ENCODE measurements at places on chromosomes 5 and 9.

DNA sequence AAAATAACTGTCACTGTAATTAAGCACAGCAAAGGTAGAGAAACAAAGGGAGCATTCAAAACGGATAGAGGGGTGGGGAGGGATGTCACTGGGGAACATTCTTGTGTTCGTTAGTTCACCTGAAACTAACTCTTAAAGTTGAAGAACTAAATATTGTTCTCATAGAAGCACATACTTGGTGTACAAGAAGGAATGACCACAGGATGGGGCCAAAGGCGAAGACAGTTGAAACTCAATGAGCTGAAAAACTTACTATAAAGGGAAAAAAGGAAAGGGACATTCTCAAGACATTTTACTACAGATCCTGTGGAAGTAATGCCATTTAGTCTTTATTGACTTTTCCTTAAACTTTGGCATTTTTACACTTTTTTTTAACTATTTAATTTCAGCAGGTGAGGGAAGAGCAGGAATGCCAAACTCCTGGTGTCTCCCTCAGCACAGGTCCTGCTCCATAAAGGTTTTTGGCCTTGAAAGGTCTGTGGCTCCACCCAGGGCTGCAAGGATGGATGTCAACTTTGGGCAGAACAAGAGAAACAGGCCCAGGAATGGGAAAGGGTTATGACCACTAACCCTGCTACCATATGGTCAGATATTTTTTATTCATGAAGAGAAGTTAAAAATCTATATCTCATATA, 197.6 kb upstream of the RASA1 start:
- DNase-seq, result peak; percentile 40

DNA sequence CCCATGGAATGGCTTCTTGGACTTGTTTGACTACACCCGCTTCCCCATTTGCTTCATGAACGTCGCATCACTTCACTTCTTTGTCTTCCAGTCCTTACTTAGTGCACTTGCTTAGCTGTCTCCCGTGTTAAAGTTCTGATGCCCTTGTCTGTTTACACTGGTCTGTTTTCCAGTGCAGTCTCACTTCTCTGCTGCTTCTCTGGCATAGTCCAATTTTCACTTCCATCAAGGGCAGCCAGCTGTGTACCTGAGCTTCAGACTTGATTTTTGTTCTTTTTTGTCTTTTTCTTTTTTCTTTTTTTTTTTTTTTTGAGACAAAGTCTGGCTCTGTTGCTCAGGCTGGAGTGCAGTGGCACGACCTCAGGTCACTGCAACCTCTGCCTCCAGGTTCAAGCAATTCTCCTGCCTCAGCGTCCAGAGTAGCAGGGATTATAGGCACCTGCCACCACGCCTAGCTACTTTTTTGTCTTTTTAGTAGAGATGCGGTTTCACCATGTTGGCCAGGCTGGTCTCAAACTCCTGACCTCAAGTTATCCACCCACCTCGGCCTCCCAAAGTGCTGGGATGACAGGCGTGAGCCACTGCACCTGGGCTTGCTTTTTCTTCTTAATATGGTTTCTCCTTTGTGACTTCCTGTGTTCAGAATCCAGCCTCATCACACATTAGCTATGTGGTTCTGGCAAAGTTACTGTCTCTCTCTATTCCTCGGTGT, 75.4 kb downstream of the LRRC70 start:
- no peak for DNase-seq

GRCh38 chr9:87562062-87562461, 64.4 kb downstream of the DAPK1 start:
- DNase-seq, result no peak

GRCh38 chr5:127849408-127849807, 146.2 kb downstream of the CCDC192 start:
- DNase-seq, result no peak

- no peak for DNase-seq
Measured at GRCh38 chr5:54384356-54384933, 71.1 kb upstream of the HSPB3 start.

- no peak for DNase-seq
Measured at GRCh38 chr9:74330487-74331214, 166.5 kb upstream of the RORB start.

Data from fibroblast of skin of left quadriceps (primary cell).